ENCODE measurements at places on chromosomes 12 and 14.

DNA sequence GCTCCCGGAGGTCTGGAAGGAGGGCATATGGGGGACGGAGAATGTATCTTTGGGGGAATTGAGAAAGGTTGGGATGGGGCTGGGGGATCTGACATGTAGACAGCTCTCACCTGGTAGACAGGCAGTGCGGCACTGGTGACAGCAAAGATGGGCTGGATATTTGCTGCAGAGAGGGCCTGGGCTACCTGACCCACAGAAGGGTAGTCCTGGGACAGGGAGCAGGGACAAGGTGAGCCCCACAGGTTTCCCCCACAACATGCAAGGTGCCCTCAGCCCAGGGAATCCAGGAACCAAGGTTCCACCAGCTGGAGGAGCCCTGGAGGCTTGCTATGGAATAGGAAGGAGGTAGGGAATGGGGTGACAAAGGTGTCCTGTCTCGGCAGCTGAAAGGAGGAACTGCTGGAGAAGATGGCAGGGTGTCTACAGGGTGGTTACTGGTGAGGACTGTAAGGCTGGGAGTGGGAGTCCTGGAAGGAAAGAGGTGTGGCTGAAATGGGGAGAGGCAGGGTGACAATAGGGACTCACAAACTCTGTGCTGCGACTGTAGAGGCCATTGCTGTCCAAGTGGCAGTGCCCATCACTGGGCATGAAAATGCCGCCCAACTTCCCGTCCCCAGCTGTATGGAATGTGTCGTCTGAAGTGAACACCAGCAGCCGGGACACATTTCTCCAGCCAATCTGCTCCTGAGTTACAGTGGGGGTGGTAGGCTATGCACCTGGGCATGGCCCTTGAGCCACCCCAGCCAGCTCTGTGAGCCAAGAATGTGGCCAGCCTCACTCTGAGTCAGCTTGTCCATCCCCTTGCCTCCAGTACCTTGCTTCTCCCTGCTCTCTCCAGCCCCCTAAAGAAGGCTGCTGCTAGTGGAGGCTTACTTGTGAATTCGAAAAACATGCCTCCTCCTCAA is 11.3 kb downstream of the ITGB7 start:
- DNase-seq: no peak

- DNase-seq: no peak
These were observed 442.0 kb downstream of the MED13L start for GRCh38 chr12:115835445-115835844.

- no peak for DNase-seq
These were observed 108.7 kb downstream of the BMP4 start for GRCh38 chr14:53847881-53848280.

DNA sequence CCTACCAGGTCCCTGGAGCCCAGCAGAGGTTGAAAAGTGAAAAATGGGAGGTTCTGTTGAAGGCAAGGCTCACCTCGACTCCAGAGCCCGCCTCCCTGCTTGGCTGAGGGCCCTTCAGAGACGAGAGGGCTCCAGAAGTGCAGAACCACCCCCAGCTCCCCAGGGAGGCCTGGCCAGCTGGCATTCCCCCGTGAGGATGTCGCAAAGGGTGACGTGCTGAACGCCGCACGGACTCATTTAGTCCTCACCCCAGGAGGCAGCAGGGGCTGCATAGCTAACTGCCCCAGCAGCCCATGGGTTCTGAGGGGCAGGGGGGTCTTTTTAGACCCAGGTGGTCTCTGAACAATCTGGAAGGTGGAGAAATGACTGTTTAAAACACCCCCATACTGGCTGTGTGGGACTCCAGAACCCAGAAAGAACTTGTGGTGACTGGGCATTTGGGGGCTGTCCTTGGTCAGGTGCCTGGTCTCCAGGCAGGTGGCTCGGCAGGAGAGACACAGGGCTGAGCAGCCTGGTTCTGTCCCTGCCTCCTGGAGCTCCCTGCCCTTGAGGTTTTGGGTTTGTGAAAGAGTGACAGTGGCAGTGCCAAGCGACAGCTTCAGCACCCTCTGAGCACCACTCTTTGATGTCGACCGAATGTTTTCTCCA is 32.0 kb downstream of the ANAPC7 start:
- DNase-seq: no peak

- no peak for DNase-seq
These were observed 77.2 kb upstream of the DUSP6 start for GRCh38 chr12:89429528-89429927.

DNA sequence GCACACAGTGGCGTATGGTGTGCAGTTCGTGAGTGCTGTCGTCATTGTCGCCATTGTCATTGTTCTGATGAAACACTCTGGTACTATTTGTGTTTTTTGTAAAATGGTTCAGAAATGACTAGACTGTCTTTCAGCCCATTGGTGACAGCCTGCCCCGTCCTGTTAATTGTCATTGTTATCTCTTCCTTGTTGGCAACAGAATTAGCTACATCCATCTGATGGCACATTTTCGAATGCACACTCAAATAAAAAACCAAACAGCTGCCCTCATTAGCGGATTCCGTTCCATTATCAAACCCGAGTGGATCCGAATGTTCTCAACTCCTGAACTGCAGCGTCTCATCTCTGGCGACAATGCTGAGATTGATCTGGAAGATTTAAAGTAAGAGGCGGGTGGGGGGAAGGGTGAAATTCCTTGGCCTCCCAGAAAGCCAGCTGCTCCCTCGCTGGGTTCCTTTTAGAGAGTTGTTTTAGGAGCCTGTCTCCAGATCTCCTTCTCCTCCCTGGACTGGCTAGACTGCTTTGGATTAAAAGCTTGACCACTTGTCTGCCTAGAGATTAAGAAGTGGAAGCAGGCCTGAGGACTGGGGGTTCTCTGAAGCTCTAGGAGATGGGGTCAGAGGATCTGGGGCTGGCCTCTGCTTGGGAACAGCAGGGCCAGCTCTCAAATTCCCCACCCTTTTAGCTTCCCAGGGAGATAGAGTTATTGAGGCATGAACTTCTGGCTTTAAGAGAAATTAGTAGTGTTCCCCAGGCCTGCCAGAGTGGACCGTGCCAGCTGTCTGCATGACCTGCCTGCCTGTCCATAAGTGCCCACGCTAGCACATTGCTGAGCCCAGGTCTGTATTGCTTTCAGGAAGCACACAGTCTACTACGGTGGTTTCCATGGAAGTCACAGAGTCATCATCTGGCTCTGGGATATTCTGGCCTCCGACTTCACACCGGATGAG is 43.3 kb downstream of the MMAB start:
- DNase-seq: no peak

- no peak for DNase-seq
These were observed 85.8 kb downstream of the EXOC5 start for GRCh38 chr14:57182760-57183503.

- DNase-seq: no peak
These were observed 75.7 kb upstream of the PPP4R3A start for GRCh38 chr14:91585856-91586255.

DNA sequence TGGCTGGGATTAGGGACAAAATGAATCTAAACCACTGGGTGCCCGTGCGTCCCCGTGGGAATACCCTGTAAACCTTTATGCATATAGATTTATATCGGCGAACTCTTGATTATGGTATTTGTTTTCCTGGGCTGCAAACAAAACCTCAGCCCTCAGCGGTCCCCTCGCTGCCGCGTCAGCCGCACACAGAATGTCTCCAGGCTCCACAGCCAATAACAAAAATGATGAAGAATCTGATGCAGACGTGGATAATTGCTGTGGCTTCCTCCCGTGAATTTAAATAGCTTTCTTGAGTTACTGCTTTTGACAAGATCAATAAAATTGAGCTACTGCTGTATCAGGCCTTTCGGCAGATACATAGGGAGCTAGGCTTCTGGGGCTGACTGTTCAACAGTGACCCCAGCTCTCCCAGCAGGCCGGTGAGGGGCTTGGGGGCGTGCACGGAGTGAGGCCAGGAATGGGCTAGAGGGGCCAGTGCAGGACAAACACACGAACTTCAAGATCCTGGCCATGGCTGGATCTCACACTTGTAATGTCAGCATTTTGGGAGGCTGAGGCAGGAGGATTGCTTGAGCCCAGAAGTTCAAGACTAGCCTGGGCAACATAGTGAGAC is 125.8 kb upstream of the NCOR2 start:
- DNase-seq: no peak

DNA sequence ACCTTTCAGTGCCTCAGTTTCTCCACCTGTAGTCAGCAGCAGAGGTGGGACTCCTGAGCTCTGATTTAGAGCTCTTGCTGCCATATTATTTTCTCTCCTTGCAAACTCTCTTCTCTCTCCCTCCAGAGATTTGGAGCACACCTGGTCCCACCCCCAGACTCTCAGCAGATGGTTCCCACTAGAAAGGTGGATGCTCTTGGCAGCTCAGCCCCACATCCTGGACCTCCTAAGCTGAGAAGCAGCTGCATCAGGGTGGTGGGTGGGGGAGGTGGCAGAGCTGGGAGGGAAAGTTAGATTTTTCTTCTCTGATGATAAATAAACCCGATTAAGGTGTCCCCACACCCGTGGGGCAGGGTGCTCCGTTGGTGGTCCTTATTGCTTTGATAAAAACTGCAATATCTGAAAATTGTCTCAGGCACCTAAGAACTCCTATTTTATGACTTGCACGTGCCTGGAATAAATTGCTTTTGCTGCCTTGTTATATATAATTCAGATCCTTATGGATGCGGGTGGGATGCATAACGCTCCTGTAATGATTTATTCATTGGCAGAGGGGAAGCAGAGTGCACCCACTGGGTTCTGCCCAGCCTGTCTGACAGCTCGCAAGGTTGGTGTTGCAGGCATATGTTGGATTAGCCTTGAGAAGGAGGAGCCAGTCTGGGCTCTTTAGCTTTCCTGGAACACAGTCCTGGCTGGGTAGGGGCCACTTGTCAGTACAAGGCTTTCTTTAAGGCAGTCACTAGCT is 214.2 kb downstream of the SUDS3 start:
- no peak for DNase-seq

- DNase-seq: no peak
These were observed 30.8 kb downstream of the COA8 start for GRCh38 chr14:103593577-103593976.

DNA sequence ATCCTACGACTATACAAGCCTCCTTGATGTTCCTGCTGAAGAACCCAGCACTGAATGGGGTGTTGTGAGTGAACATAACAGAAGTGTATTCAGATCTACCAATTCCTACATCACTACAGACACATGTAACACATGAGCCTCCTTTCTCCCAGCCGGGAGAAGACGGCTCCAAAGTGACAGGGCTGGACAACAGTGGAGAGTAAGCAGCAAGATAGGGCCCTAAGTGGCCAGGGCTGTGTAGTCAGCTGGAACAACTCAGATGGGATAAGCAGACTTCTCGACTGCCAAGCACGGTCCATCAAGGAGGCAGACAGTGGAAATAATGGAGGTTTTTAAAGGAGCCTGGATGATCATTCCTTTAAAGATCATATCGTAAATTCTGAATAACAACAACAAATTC is 73.5 kb downstream of the TTC7B start:
- DNase-seq: no peak

DNA sequence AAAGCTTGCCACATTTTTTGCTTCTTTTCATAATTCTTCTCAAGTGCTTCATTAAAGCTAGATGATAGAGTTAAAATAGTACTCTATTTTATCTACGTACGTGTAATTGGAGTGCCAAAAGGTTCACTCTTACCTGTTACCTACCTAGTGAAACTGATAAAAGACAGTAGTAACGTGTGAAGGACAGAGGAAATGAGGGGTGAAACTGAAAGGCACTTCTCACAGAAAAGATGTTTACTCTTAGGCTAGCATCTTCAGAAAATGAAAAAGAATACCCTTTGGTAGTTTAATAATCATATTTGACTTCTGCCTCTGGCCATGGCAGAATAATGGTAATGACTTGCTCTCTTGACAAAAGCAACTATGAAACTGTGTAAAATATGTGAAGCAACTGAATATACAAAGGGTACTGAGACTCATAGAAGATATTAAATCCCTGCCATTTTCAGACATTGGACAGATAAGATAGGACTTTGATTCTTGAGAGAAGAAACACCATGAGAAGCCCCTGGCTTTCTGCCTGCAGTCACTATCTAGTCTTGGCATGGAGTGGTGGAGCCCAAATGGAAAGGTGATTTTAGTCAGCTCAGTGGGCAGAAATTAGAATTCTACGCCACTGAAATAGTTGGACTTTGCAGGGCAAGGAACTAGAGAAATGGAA is 6.3 kb upstream of the EVL start:
- DNase-seq: no peak

- DNase-seq: no peak
These were observed 40.0 kb downstream of the ISCA2 start for GRCh38 chr14:74533576-74533975.

All from GM04503 (cell line).